Left lung (tissue), 14 donors: ENCODE measurements at places on chromosomes 2 and 18. TPM values are rescaled to one million over a fixed set of nuclear protein-coding genes. Genes with fewer than 3 reads are reported as not detected.

MATN3 gene
- polyA plus RNA-seq = 10.6 TPM

MDH1B gene
- polyA plus RNA-seq = 5.1 TPM

KCNS3 gene
- polyA plus RNA-seq = 29.6 TPM

FABP1 gene
- polyA plus RNA-seq = 1.4 TPM

IL1R2 gene
- polyA plus RNA-seq = 0.52 TPM
